ENCODE measurements at places on chromosomes 2 and 18.

DNA sequence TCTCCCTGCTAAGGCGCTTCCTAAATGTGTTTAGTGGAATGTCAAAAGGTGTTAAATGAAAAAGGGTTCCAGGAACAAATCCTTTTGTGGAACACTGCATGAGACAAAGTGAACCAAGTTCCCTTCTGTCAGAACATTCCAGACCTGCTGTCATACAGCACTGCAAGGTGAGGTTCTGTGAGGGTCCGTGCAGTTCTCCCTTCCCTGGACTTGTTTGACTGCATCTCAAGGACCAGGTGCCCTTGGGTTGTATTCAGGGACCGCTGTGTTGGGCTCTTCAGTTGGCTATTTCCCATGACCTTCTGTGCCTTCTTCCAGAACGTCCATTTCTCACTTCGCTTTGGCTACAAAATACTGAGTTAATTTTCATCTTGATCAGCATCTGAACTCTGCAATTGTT is 328.2 kb downstream of the PTPRM start:
- no peak for DNase-seq

DNA sequence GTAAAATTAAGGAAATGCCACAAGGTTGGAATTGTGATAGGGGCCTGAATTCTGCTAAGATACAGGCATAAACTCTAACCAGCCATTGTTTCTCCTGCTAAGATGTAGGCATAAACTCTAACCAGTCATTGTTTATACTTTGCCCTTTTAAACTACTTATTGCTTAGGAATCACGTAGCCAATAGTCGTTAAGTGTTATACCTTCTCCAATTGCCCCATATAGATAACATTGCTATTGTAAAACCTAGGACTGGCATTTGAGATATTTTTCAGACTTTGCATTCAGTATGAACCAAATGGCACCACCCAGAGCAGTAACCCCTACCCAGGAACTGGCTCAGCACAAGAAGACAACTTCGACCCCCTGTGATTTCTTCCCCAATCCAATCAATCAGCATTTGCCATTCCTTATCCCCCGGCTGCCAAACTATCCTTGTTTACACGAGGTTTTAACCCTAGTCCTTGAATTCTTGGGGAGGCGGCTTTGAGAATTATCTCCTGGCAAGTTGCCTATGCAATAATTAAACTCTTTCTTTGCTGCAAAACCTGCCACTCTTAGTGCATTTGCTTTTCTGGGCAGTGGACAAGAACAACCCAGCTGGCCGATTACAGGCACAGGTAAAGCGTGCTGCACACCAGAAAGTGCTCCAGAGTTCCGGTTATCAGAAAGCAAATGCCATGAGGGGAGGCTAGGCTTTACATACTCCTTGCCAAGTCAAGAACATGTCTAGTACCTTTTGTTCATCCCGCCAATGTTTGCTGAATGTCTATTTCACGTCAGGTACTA is 167.6 kb downstream of the LAMA1 start:
- no peak for DNase-seq

- DNase-seq, result no peak
Measured at GRCh38 chr2:104703669-104704068, 150.2 kb upstream of the POU3F3 start.

- no peak for DNase-seq
Measured at GRCh38 chr18:50849419-50849821, 29.5 kb upstream of the ME2 start.

DNA sequence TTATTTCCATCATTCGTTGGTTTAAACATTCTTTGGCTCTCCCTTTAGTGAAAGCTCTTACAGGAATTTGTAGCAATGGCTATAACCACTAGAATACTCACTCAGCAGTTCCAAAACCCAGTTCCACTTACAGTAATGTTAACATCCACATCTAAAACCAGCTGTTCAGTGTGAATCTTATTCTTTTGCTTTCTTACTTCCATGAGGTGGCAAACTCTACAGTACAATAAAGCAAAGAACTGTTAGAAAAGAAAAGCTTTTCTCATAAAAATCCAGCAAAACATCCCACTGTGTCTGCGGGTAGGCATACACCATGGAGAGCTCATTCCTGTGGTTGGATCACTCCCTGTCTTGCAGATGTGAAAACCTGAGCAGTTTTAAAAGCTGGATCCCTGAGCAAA is 147.1 kb downstream of the ARHGAP28 start:
- no peak for DNase-seq

DNA sequence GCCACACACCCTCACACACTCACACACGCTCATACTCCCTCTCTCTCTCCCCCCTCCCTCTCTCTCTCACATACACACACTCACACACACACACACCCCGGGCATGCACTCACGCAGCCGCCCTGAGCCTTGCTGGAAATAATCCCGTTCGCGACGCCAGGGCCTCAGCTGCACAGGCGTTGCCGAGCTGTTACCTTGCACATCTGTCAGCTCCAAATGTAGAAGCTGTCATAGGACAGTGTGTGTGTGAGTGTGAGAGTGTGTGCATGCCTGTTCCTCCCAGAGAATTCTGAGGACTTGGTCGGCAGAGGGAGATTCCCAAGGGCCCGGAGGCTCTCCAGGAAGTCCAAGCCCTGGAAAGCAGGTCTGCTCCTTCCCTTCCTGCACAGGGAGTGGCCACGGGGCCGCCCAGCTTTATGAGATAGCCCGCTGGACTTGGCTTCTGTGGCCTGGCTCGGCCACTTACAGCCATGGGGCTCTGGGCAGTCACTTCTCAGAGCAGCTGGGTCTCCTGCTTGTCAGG is 8.6 kb downstream of the SPR start:
- no peak for DNase-seq

DNA sequence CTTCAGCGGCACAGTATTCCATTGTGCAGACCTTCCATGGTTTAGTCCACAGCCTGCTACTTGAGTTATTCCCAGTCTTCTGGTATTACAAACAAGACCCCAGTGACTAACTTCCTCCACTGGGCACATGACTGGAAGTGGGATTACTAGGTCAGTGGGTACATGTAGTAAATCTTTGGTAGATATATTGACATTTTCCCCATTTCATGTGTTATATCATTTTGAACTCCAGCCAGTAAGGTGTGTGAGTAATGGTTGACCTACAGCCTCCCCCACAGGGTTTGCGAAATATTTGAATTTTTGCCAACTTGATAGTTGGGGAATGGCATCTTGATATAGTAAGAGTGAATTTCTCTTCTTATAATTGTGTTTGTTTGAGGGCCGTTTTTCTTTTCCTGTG is 58.8 kb downstream of the RNF144A start:
- DNase-seq, result no peak

DNA sequence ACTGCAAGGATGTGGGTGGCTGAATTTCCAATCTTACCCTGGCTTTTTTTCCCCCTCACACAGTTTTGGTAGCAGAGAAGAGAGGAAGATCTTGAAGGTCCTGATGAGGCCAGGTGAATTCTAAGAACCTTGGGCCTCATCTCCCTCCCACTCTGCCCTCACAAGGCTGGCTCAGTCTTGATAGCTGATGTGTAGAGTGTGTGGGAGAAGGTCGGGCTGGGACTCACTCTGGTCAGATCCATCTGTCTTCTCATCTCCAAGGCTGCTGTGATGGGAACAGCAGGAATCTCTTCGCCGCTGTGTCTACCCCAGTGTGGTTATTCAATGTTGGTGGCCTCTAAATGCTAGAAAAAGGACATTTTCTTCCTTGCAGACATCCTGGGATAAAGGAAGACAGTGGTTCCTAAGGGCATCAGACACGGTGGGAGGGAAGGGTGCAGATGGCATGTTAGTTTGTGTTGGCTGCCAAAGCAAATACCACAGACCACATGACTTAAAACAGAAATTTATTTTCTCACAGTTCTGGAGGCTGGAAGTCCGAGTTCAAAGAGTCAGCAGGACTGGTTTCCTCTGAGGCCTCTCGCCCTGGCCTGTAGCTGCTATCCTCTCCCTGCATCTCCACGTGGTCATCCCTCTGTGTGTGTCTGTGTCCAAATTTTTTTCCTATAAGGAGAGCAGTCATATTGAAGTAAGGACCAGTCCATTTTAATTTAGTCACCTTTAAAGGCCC is 37.6 kb upstream of the MGAT4A start:
- DNase-seq, result no peak

- peak; percentile 27 for DNase-seq
Measured at GRCh38 chr2:100799686-100800085, 20.3 kb upstream of the NPAS2 start.

- DNase-seq, result no peak
Measured at GRCh38 chr2:156864325-156864724, 393.2 kb upstream of the GALNT5 start.

DNA sequence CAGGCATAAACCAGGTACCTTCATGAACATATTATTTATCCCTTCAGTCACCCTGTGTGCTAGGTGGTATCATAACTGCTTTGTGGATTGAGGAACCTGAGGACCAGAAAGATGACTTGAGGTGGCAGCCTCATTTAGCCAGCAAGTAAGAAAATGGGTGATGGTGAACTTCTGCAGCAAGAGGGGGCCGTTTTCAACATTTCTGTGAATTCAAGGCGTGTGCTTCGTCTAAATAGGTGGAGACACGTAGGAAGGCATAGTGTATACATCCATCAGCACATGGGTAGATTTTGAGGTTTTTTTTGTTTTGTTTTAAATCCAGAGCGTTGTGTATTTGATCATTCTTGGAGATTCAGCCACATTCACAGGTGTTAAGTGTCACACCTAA is 118.7 kb downstream of the SPTBN1 start:
- DNase-seq, result no peak

- no peak for DNase-seq
Measured at GRCh38 chr2:129881786-129882396, 97.6 kb upstream of the RAB6C start.

DNA sequence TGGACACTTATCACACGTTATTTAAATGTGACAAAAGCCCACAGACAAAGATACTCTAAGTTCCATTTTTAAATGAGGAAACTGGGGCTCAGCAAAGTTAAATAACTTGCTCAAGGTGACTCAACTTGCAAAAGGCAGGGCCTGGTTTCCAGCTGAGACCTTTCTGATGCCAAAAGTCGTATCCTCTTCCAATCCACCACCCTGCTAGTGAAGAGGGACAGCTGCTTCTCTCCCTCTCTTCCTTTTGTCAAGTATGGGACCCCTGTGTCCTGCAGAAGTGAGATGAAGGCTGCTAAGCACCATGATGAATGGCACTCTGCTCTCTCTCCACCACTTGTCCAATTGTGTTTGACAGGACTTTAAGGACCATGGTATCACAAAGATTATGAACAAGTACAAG is 140.9 kb downstream of the DYM start:
- DNase-seq, result no peak

DNA sequence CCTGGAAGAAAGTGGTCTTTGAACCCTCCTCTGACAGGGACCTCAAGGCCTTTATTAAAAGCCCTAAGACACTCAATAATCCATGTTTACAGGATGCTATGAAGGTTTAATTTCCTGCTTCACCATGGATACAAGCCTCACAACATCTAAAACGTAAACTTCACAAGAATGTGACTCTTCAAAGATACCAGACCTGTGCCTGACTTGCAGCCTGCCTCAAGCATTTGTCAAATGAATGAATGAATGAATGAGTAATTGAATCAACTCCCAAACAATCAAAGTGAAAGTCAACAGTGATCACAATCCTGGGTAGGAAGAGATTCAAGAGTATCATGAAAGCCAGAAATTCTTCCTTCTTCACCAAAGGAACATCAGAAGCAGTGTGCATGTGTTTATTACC is 30.4 kb downstream of the KLF7 start:
- no peak for DNase-seq

- no peak for DNase-seq
Measured at GRCh38 chr18:26208977-26209376, 17.3 kb upstream of the TAF4B start.

DNA sequence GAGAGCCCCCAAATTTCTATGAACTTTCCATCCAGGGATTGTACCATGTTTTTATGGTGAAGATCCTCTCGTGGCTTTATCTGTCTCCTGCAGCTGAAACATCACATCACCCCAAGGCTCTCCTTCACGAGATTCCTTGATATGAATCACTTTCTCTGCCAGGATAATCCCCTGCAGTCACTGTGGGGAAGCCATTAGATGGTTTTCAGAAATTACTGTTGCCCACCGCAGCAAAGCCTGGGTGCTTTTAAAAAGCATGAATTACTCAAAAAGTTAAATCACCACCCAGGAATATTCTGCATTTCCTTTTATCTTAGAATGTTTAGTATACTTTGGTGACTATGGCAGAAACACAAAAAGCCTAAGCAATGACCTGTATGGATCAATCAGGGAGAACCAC is 428.4 kb upstream of the SLC14A2 start:
- DNase-seq, result no peak

DNA sequence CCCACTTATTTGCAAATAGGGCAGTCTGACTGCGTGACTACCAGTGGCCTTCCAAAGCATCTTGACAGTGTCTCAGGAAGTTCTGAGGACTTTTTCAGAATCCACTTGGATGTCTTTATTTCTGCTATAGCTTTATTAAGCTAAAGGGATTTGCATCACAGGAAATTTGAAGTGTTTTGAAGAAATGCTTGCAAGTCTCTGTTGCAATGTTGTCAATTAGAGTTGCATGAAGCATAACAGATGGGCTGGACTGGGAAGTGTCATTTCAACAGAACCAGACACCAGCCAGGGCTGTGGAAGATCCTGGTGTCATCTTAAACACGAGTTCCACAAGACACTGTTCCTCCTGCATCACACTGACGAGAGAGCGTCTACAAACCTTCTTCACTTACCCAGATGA is 224.5 kb downstream of the EN1 start:
- no peak for DNase-seq

DNA sequence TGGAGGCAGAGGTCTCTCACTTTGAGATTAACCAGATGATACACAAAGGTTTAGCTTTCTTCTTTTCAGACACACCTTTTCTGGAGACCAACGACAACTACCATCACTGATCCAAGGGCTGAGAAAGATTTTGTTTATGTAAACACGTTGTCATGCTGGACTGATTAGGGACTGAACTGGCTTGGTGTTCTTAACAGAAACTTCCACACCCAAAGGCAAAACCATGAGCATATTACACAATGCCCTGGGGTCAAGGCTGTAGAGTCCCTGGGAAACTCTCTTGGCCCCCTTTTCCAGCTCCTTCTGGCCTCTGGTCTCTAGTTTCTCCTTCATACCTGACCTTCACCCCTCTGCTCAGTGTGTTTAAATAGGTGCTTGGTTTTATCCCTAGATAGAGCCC is 447.0 kb upstream of the TCF4 start:
- no peak for DNase-seq

DNA sequence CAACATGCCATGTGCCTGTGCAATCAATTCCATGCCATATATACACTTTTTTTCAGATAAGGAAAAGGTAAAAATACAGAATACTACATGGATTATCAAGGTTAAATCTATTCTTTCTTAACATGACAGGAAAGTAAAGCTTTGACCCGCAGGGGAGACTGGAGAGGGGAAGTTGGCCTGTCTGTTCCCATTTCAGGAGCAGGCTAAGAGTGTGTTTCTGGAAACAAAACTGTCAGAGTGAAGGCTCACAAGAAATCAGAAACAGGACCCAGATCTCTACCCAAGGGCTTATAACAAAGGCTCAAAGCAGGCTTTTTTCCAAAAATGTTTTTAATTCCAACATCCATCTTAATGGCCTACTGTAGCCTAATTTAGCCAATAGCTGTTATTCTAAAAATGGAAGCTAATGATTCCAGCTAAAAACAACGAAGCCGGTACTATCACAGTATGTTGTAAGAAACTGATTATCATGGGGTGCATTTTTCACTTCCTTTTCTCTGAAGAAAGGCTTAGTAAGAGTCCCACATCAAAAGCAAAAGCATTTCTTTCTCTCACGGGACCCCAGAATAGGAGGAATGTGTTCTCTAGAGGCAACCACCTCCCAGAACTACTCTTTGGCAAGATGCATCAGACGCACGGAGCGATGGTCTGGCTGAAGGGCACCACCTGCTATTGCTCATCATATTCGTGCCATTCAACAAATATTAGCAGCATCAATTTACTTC is 41.4 kb downstream of the FECH start:
- no peak for DNase-seq

- DNase-seq, result no peak
Measured at GRCh38 chr2:19748711-19749506, 152.9 kb downstream of the TTC32 start.

Measured in NCI-H1092 (cell line).